Stimulated activated CD4-positive, alpha-beta T cell treated with anti-CD3 and anti-CD28 coated beads, Interleukin-1b, Interleukin-23, amount 100 ng/mL, for 24 hours (primary cell): ENCODE measurements at places on chromosomes 1 and 21.

GRCh38 chr1:115099693-115100050, 10.4 kb upstream of the TSPAN2 start:
- DNase-seq, result no peak

- DNase-seq, result no peak
Observed at GRCh38 chr1:64601207-64601606, 131.3 kb downstream of the CACHD1 start.

DNA sequence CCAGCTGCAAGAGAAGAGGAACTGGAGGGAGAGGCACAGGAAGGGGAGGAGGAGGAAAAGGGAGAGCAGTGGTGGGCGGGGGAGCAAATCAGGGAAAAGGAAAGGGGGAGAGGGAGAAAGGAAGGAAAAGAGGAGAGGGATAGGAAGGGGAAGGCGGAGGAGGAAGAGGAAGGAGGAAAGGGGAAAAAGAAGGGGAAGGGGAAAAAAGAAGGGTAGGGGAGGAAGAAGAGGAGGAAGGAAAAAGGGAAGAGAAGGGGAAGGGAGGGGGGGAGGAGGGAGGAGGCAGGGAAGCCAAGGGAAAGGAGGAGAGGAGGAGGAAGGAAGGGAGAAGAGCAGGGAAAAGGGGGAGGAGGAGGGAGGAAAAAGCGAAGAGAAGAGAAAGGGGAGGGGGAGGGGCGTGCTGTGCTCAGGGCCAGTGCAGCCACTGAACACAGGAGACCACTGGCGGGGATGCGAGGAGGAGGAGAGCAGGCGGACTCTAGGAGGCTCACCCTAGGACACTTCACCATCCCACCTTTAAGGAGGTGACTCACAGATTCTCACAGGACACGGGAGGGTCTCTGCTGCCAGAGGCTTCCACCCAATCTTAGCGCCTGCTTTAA, 33.1 kb downstream of the PGBD5 start:
- no peak for DNase-seq

DNA sequence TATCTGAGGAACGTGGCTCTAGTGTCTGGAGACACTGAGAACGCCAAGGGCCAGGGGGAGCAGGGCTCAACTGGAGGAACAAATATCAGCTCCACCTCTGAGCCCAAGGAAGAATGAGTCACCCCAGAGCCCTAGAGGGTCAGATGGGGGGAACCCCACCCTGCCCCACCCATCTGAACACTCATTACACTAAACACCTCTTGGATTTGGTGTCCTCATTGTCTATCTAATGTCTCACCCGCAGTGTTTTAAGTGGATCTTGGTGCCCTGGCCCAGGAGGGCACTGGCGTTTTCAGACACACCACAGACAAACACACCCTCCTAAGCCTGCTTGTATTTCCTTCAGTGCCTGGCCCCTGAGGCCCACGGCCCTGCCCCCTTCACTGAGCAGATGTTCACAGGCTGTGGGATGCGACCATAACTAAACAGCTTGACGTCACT, 2.2 kb upstream of the FALEC start:
- DNase-seq, result no peak

- no peak for DNase-seq
Observed at GRCh38 chr1:224294775-224295174, 35.2 kb downstream of the NVL start.

DNA sequence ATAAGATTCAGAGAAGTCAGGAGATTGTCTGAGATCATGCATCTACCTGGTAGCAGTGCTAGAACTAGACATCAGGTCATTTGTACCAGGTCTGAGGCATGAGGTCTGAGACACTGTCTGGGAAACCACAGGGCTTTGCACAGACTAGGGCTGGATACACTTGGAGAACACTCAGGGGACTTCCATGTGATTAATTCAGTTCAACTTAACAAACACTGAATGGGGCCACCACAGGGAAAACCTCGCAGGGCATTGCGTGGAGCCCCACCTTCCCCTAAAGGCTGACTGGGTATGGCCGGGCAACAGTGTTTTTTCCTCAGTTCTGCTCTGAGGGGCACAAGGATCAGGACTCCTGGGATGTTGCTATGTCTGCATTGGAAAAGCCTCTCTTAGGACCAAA, 86.5 kb upstream of the WARS2 start:
- DNase-seq, result no peak

GRCh38 chr1:56202186-56202585, 377.2 kb downstream of the PLPP3 start:
- no peak for DNase-seq

DNA sequence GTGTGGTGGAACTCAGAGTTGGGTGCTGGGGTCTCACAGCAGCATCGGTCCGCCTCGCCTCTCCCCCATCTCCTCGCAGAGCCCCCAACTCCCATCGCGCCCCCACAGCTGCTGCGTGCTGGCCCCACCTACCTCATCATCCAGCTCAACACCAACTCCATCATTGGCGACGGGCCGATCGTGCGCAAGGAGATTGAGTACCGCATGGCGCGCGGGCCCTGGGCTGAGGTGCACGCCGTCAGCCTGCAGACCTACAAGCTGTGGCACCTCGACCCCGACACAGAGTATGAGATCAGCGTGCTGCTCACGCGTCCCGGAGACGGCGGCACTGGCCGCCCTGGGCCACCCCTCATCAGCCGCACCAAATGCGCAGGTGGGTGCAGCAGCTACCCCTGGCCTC, 24.2 kb downstream of the PTPRU start:
- no peak for DNase-seq

GRCh38 chr1:200336901-200337391, 72.9 kb downstream of the ZNF281 start:
- no peak for DNase-seq

GRCh38 chr1:232876506-232877364, 71.5 kb downstream of the MAP10 start:
- no peak for DNase-seq

GRCh38 chr1:208110296-208110695, 133.9 kb downstream of the PLXNA2 start:
- DNase-seq, result no peak

DNA sequence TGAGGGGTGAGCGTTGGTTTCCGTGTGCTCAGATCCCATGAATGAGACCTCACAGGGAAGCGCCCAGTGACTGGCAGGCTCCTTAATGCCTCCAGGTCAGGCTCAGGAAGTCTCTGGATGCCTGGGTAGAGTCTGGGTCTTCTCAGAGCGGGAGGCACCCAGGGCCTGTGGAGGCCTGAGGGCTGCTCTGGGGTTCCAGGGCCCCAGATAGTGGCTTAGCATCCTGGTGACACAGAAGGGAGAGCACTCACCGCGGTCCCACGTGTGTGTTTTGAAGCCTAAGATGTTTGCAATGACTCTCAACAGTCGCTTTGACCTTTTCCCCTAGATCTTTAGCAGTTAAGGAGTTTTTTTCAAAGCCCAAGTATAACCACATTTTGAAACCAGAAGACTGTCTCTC, 25.0 kb downstream of the PRMT2 start:
- no peak for DNase-seq

GRCh38 chr1:231958448-231958847, 331.9 kb downstream of the DISC1 start:
- DNase-seq, result no peak

DNA sequence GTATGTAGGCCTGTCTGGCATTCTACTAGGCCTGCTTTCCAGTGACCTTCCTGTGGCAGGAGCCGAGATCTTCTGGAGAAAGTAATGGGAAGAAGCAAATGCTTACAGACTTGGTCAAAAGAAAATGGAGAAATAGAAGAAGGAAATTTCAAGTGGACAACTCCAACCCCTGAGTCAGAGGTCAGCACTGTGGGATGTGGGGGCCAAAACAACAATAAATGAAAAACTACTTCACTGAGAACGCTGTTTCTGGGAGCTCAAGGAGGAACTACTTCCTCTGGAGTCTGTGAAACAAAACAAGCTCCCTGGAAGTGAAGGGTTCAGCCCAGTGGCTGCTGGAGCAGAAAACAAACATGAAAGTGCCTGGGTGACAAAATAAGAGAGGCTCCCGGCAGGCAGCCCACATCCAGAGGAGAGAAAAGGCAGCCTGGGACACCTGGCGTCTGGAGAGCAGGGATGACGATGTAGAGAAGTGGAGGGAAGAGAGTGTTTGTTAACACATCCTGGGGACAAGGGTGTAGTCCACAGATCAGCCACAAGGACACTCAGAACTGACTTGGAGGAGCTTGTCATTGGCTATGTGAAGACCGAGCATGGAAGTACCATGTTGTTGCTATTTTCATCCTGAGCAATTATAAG, 355.2 kb downstream of the SMYD3 start:
- no peak for DNase-seq

- DNase-seq, result no peak
Observed at GRCh38 chr21:35852820-35853219, 207.5 kb downstream of the SETD4 start.

DNA sequence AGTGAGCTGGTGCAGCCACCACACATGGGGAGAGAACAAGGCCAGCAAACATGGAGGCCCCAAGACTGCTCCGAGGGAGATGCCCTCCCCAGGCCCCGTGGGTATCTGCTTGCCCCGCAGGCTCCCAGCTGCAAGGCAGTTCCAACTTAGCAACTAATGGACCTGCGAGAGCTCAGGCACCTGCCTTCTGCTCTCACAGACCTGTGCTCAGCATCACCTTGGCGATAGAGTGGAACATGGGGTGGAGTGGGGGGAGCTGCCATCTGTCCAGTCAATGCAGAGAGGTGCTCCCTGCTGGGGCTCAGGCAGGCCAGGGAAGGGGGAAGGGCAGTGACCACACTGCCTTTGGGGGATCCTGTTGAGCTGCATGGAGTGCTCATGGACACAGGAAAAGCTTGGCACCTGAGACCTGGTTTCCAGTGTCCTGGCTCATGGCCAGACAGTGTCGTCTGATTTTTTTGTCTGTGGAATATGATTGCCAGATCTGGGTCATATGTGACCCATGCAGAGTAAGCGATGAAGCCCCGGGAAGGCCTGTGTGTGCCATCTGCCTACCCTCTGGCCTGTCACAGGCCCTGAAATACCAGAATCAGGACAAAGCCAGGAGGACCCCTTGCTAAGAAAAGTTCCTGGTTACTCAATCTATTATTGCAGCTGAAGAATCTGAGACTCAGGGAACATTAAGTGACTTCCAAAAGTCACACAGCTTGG, 39.9 kb upstream of the TENT5C start:
- DNase-seq, result no peak

GRCh38 chr1:234495231-234495990, 16.4 kb upstream of the TARBP1 start:
- no peak for DNase-seq

GRCh38 chr1:167881786-167882185, 32.1 kb downstream of the ADCY10 start:
- no peak for DNase-seq

- DNase-seq, result no peak
Observed at GRCh38 chr1:200947059-200947566, 52.4 kb downstream of the INAVA start.

DNA sequence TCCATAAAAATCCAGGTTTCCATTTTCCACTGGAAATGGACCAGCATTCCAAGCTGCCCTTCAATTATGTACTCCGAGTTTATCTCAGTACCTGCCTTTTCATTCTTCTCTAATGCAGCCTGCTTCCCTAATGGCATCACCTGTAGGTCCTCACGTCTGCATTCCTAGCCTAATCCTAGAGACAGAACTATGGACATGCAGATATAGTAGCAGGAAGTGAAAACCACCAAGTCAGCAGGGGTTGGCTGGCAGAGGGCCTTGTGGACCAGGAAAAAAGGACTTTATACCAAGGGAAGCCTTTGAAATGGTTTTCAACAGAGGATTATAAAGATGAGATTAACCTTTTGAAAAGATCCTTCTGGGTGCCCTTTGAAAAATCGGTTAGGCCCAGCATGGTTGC, 135.7 kb upstream of the L1TD1 start:
- no peak for DNase-seq

DNA sequence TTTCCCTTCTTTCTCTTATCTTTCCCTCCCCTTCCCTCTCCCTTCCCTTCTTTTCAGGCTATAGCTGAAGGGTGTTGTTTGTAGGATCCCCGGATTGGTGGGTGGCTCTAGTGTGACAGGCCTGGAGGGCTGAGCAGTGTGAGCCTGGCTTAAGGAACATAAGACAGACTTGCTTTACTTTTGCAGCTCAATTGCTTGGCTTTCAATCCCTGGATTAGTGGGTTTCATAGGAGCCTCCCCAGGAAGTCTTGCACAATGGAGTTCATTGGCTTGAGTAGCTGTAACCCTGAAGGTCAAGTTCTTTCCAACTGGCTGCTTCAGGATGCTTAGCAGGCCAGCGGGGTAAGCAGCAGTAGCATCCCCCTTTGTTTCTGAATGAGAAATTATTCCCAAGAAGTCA, 126.7 kb downstream of the CAMTA1 start:
- DNase-seq, result no peak

DNA sequence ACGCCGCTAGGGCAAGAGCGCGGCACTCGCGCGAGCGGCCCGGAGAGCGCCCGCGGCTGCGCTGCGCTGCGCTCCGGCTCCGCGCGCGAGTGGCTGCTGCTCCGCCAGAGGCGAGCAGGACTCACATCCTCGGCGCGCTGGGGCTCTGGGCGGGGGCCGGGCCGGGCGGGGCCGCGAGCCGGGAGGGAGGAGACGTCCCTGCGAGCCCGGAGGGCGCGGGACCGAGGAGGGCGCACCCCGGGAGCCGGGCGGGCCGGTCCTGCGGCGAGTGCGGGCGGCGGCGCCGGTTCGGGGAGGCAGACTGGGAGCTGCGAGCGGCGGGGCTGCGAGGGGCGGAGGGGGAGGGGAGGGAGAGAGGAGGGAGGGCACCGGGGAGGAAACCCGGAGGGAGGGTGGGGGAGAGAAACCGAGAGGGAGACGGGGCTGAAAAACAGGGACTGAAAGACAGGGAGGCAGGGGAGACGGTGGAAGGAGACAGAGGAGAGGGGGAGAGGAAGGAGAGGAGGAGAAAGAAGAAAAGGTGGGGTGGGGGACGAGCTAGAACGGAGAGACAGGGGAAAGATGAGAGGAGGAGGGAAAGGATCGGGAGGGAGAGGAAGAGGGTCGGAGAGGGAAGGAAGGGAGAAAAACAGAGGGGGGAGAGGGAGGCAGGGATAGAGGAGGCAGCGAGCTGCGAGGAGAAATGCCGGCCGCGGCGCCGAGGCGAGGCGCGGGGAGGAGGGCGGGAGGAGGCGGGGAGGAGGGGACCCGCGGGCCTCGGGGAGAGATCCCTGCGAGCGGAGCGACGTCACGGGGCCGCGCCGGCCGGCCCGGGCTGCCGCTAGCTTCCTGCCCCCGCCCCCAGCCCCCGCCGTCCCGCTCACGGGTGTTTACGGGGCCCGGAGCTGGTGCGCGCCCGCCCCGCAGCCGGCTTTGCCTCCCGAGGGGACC, at the start of gene CAMK2N1:
CAMK2N1 (minus strand) TSS at position 684 of the 930 bp plus-strand sequence. CDS start 831 bp downstream, outside the sequence.
- DNase-seq, result no peak

DNA sequence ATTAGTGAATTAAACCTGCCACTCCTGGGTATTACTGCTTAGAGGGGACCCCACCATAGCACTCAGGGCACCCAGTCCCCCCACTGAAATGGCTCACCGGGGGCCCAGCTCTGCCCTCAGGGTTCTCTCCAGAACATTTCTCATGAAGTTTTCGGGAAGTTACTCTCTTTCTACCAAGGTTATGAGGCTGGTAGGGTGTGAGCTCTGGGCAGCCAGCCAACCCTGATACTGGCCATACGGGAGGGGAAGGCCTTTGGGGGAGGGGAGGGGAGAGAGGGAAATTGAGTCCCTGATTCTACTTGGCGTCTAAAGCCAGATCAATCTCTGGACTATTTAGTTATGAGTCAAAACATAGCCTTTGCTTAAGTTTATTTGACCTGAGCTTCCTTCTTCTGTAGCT, 12.9 kb upstream of the PDE9A start:
- no peak for DNase-seq
